ENCODE measurements at places on chromosomes 5 and 9. TPM values are rescaled to one million over a fixed set of nuclear protein-coding genes. Genes with fewer than 3 reads are reported as not detected.

FOXD4L4 gene
- not detected for total RNA-seq

UBE2R2 gene
- 34.2 TPM for total RNA-seq

DNA sequence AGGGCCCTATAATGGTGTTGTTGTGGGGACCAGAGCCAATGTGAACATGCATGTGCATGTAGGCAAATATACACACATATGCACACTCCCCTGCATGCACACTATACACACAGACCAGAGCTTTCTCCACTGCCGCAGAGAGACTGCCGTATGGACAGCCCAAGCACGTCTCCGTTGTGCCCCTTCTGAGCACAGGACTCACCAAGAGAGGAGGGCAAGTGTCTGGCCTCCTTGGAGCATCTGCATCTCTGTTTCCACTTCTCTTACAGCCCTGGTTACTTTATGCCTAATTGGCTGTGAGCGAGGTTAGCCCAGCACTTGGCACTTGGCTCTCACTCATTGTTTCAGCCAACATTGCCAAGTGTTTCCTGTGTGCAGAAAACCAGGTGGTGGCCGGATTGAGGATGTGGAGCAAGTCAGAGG is 30.4 kb downstream of the CSF2 start:
- no peak for DNase-seq

DNA sequence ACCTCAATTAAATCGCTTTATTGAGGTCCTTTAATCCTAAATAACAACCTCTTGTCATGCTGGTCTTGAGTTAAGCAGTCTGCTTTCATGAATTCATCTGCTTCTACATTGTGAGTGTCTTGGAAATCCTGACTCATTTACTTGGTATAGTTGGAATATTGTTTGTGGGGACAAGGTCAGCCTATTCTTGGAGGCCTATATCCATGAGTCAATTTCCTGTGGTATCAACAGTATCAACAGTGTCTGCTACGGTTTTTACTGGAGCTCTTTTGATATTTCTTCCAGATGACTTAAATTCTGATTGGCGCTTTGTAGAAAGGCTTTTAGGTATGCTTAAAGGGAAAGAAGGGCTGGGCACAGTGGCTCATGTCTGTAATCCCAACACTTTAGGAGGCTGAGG is 71.2 kb upstream of the PARP8 start:
- peak; percentile 84 for DNase-seq

DNA sequence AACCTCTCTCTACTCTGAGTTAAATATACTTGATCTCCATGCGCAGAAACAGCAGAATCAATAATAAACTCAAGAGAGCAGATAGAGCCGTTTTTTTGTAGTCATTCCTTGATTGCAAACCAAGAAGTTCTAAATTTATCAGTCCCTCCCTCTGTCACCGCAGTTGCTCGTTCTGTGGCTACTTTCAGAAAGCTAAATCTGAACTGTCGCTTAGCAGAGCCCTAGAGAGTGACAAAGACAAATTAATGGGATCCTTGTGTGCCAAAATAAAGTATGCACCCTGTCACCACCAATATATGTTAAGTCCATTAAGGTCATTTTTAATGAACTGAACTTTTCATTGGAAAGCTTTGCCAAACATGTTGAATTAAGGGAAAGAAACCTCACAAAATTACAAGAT is 218.3 kb downstream of the ADAMTSL1 start:
- no peak for DNase-seq

GRCh38 chr5:16461782-16462181 is 3.8 kb downstream of the ZNF622 start:
- DNase-seq: peak; percentile 60
